ENCODE measurements at places on chromosomes 16 and 17.
A peak's percentile ranks its signal among the peaks of the same experiment; 100 is the strongest.

DNA sequence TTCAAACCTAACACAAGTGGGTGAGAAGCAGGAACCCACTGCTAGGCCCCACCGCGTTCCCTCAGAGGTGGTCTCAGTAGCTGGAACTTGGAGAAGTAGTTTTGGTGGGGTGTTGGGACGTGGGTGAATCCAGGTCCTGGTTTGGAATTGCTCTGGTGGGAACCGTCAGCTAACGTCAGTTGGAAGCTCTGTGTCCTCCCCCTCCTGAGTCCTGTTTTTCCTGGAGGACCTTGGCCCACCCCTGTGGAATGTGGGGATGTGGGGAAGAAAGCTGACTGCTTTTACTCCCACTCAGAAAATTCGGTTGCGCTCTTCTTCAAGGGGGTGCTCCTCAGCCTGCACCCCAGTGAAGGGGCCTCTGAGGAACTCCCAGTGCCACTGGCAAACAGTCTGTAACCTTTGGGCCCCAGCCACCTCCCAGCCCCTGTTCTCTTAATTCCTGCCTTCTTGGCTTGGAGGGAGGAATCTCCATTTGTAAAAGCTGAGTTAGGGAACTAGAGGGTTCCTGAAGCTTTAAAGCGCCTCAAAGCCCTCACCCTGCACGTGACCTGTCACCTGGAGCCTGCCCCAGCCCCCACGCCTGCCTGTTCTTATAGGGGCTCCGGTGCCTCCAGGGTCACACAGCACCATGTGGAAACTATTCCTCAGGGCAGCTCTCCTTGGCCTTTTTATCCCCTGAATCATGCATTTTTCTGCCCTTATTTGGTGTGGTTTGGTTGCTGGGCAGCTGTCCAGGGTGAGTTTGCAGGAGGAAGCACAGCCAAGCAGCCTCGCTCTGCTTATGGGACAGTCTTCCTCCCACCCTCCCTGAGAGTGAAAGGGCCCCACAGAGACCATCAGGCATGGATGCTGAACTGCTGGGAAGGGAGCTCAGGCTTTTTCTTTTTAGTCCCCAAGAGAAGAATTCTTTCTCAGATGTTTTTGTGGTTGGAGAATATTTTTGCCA, 16.2 kb upstream of the NAGLU start:
- DNase-seq, result no peak

GRCh38 chr17:39533891-39534290, 72.6 kb downstream of the CDK12 start:
- no peak for DNase-seq

- no peak for DNase-seq
Measured at GRCh38 chr17:49381033-49381432, 19.0 kb upstream of the ZNF652 start.

GRCh38 chr17:57586196-57586740, 158.8 kb downstream of the CCDC182 start:
- no peak for DNase-seq

DNA sequence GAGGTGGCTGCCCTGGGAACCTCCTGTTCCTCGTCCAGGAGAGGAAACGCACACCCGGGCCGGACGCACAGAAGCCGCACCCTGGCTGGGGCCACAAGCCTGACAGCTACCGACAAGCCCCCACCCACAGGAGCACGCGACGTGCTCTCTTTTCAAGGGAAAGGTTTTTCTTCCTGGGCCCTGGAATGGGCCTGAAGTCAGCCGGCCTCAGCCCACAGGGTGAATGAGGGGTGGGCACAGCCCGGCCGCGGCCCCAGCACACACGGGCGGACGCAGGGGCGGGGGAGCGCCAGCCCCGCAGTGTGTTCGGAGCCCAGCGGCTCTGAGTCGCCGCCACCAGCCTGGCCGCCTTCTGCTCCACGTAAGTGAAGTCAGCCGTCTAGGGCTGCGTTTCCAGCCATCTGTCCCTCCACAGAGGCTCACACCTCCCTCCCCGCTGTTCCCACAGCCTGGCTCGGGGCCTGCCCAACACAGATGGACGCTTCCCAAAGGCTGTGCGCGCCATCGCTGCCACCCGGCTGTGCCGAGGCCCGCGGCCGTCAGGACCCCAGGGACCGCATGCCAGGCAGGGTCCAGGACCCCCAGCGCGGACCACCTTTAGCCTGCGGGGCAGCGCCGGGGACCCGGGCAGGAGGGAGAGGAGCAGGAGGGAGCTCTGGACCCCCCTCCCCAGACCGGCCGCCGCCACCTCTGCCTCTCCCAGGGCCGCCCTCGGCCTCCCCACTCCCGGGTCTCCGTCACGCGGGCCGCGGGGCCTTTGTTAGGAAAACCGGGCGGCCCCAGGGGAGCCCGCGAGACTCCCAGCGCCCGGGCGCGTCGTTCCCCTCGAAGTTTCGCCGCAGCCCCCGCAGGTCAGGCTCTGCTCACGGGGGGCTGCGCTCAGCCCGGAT, 36.8 kb downstream of the CBFA2T3 start:
- no peak for DNase-seq

GRCh38 chr16:82470016-82470415, 156.8 kb upstream of the CDH13 start:
- DNase-seq, result no peak

GRCh38 chr16:86306811-86307513, 203.4 kb upstream of the FOXF1 start:
- no peak for DNase-seq

GRCh38 chr17:61366715-61367413, 32.8 kb upstream of the TBX2 start:
- DNase-seq, result no peak

DNA sequence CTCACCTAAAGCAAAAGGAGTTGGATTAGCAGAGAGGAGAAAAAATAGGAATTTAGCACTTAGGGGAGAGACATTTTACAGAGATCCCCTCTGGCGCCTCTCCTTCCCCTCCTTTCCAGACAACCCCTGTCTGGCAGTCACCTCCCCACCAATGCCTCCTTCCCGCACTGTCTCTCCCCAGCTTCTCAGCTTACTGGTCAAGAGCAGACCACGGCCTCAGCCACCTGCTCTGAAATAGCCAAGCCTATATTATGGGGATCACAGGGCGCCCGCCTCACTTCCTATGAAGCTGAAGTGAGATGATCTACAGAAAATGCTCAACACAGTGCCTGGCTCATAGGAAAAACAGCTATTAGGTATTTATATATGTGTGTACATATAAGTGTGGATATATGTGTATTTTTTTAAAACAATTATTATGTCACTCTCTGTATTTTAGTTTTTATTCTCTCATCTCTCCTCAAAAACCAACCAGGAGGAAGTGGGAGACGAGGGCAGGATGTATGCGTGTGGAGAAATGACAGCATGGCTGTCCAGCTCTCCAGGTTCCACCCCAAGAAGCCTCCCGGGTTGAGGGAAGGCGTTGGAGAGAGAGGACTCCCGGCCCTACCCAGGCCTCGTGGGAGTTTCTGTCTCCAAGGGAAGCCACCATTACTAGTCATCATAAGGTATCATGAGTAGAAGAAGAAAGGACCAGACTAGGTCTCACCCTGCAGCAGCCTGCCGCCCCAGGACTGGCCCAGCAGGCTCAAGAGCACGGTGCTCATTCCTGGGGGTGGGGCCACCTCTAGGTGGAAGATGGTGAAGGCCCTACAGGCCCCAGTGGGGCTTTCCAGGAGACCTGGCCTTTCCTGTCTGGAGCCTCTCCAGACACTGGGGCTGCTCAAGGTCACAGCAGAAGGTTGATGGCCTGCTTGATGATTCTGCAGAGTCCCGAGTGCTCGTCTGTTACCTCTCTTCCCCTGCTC, 27.2 kb downstream of the MAP3K14 start:
- no peak for DNase-seq

DNA sequence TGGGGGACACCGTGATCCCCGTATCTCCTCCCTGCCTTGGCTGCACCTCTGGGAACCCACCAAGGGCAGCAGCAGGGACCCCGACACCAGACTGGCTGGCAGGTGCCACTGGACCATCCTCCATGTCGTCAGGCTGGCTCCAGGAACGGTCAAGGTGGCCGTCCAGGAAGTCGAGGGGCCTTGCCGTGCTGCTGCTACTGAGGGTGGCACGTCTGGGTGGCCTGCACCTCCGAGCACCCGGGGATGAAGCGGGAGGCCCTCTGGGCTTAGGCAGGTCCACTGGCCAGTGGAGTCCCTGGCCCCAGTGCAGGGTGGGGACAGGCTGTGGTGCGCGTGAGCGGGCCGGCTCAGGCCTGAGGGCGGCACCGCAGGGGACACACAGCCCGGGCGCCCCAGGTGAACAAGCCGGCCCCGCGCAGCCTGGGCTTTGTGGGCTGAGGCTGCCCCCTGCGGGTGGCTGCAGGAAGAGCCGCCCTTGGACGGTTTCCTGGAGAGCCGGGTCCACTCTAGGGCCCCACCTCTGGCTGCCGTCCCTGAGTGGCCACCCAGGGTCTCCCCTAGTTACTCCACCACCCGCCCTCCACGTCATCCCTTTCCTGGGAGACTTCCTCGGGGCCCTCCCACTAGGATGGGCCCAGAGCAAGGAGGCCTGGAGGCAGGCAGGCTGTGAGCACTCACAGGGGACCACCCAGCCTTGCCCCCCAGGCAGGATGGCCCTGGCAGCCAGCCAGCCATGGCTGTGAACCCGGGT, 42.8 kb upstream of the ZC3H18 start:
- DNase-seq, result peak; percentile 62
